A172 (cell line): ENCODE measurements at places on chromosomes 16 and 17.

GRCh38 chr17:64783031-64783461, 120.9 kb upstream of the SMURF2 start:
- DNase-seq, result no peak

GRCh38 chr17:82603981-82604448, 44.2 kb downstream of the WDR45B start:
- DNase-seq, result no peak

DNA sequence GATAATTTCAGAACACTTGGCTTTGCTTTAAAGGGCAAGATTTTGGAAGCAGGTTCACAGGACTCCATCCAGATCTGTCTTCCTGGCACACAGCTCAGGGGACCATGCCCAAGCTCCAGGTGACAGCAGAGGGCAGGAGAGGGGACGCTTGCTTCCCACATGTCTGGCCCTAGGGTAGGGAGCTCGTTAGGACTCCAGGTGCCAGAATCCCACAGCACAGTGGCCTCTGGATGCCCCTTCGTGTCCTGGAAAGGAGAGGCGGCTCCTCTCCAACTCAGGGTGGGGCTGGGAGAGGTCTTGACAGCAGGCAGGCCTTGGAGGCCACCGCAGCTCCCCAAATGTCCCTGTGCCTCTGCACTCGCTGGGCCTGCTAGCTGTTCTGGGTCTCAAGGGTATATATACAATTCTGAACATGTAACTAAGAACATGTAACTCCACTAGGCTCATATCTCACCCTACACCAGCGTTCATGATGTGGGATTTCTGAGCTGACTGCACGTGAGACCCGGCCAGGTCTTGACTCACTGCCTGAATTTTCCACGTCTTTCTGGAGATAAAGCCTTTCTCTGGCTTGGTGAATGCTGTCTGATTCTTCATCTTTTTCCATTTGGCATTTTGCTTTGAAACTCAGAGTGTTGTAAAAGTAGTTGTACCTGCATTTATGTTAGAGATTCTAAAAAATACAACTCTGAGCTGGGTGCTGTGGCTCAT, 52.8 kb downstream of the MARCHF10 start:
- DNase-seq, result no peak

DNA sequence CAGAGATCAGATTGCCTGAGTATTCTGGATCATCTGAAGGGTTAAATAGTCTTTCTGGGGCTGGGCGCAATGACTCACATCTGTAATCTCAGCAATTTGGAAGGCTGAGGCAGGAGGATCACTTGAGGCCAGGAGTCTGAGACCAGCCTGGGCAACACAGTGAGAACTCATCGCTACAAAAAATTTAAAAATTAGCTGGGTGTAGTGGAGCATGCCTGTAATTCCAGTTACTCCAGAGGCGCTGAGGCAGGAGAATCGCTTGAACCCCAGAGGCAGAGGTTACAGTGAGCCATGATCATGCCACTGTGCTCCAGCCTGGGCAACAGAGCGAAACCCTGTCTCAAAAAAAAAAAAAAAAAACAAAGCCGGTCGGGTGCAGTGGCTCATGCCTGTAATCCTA, 15.7 kb downstream of the MVP start:
- DNase-seq, result no peak

DNA sequence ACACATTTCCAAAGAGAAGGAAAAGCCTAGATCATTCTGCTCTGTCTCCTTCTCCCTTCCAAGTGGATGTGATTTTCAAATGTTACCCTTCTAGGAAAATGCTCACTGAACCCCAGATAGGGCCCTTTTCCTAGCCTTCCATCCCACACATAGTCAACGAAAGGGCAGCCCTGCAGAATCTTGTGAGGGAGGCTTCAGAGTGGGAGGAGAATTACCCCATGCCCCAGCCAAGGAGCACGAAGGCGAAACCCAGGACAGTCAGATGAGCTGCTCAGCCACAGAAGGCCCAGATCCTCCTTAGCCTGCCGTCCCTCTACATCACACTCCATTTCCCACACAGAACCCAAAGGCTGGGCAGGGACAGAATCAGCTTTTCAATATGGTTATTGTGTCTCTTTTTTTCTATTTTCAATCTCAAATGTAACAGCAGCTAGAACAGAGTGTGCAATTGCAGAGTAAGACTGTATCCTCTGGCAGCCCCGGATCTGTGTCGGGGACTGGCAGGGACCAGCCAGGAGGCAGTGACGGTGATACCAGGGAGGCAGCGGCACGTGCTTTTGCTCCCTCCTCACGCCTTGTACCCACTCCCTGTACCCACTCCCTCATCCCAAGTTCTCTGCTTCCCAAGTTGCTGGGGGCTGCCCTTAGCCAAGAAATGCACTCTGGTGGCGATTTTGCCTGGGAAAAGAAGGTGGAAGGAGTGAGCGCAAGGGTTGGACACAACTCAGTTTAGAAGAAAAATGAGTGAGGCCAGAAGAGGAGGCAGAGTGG, 3.7 kb upstream of the SDK2 start:
- no peak for DNase-seq

GRCh38 chr16:81401035-81401950, 43.3 kb upstream of the CMIP start:
- peak; percentile 85 for DNase-seq

DNA sequence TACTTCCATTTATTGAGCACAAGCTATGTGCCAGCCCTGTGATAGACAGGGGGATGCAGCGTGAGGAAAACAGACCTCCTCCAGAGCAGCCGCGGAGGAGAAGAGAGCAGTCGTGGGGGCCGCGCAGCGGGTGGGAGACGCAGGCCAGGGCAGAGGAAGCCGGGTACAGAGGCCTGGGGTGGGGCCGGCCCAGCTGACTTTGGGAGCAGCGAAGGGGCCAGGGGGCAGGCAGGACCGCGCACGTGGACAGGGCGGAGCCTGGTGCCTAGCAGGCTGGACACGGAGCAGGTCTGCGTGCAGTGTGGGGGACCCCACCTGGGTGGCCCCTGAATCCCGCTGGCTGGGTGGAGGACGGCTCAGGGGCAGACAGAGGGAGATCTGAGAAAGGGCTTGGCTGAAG, 46.2 kb downstream of the ZFPM1 start:
- DNase-seq, result no peak

DNA sequence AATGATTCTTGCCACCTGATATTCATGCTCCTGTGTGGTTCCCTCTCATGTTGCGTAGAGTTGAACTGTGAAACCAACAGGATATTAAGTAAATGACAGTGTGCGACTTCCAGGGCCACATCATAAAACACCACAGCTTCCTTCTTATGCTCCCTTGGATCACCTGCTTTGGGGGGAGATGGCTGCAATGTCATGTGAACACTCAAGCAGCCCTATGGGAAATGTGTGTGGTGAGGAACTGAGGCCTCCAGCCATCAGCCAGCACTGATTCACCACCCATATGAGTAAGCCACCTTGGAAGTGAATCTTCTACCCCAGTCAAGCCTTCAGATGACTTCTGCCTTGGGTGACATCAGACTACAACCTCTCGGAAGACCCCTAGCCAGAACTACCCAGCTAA, 427.5 kb downstream of the UTP18 start:
- no peak for DNase-seq

- no peak for DNase-seq
Measured at GRCh38 chr17:48718761-48719641, 3.3 kb downstream of the PRAC1 start.

DNA sequence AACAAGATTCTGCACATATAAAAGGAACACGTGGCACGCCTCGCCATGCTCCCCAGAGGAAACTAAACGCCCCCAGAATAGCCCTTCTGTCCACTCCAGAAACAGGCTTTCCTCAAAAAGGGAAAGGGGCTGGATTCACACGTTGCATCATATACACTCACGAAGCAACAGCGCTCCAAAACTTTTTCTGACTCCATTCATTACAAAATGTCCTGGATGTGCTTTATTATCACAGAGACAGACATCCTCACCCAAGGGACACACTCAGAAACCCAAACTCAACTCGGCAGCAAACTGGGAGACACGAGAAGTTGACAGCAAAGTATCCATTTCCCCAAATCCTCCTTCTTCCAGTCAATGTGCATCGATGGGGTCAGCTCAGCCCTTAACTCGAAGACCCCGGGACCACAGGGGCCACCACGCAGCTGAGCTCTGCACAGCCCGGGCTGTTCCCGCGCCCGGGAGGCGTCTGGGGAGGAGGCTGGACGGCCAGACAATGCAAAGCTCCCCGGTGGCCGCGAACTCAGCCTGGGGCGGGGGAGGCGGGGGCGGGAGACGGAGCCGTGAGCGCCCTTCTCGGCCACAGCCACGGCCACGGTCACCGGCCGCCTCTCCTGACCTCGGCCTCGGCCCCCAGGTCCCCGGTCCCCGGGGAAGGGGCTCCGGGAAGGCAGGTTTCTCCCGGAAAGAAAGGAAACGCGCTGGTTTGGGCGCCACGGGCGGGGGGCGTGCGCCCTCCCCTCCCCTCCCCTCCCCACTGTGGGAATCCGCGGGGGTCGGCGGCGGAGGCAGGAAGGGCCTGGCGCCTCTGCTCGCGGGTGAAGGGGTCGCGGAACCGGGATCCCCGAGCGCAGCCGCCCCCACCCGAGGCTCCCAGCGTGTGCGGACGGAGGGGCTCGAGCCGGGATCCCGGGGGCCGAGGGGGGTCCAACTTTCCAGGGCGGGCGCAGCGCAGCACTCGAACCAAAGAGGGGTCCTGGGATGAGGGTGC, 1.2 kb downstream of the NXN start:
- DNase-seq, result no peak

DNA sequence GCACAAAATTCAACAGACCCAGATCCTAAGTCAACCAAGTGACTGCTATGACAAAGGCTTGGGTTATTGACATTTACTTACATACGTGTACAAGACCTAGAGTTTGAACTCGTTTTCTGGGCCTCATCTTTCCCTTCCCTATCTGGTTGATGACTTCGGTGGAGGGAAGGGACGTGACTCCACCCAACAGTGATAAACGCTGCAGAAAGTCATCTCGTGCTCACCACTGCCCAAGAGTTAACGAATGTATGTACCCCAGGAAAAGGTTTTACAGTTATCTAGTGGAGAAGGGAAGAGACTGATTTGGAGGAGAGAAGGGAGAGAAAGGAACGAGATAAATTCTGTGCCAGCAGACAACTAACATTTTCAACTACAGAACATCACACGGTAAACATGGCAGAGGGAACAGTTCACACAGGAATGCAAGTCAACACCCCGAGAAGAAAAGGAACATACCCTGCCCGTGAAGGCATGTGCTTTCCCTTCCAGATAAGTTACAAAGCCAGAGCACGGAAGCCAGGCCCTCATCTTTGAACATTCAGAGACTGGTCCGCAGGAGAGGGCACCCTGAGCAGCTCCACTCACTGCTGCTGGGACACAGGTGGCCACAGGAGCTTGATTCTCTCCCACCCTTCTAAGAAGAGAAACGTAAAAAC, 13.9 kb upstream of the CYTH1 start:
- DNase-seq, result no peak

GRCh38 chr17:9238340-9239245, 217.3 kb downstream of the NTN1 start:
- no peak for DNase-seq

GRCh38 chr16:10895053-10895946, 18.3 kb downstream of the CIITA start:
- DNase-seq, result peak; percentile 27

DNA sequence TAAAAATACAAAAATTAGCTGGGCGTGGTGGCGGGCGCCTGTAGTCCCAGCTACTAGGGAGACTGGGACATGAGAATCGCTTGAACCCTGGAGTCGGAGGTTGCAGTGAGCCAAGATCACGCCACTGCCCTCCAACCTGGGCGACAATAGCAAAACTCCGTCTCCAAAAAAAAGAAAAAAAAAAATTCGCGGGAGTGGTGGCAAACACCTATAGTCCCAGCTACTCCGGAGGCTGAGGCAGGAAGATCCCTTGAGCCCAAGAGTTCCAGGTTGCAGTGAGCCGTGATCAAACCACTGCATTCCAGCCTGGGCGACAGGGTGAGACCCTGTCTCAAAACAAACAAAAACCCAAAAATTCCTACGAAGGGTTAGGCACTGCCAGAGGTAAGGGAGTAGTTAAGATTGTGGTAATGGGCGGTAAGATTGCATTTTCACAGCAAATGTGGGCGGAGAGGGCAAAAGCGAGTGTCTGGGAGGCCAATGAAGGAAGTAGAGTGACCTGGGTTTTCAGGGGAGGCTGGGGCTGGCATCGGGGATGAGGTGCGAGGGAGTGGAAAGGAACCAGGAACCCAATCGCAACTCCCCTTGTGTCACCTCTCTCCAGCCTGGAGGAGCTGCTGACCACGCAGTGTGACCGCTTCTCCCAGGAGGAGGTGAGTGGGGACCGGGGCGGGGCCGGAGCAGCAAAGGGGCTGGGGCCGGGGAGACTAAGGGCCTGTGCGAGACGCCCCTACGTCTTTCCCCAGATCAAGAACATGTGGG, 2.6 kb downstream of the MYL11 start:
- DNase-seq, result no peak

DNA sequence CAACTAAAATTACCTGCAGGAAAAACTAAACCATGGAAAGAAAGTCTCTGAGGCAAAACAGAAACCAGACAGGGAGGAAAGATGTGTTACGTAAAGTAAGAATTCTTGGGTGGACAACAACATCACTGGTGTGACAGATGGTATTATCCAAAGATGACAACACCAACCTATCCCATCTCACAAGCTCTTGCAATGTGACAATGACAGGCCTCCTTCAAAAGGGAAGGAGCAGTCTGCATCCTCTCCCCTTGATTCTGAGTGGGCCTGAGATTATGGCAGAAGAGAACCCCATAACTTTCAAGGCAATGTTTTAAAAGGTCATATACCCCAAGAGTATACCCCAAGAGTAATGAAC, 17.6 kb upstream of the KDM8 start:
- no peak for DNase-seq

DNA sequence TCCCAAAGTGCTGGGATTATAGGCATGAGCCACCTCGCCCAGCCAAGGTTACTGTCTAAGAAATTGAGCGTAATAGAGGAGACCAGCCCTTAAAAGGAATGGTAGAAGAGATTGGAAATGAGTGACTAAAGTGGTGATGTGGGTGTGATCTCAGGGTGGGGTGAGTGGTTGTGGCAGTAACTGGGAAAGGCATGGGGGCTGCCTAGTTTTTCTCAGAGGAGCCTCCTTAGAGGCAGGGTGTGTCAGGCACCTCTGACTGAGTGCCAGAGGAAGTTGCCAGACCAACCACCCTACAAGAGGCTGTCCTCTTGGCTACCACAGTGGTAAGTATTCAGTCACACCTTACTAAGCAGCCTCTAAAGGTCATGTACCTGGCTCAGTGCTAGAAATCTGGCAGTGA, 8.9 kb downstream of the DUS2 start:
- DNase-seq, result peak; percentile 39

GRCh38 chr17:43085474-43085873, 39.7 kb downstream of the BRCA1 start:
- DNase-seq, result no peak

GRCh38 chr17:63635787-63636186, 13.6 kb downstream of the MAP3K3 start:
- no peak for DNase-seq

GRCh38 chr16:13779676-13780075, 140.3 kb upstream of the ERCC4 start:
- DNase-seq, result peak; percentile 61
